ENCODE measurements at places on chromosomes 2 and 18. TPM values are rescaled to one million over a fixed set of nuclear protein-coding genes. Genes with fewer than 3 reads are reported as not detected.

GRCh38 chr18:62386601-62387000 lies 61.5 kb downstream of the TNFRSF11A start:
- no peak for DNase-seq

DNA sequence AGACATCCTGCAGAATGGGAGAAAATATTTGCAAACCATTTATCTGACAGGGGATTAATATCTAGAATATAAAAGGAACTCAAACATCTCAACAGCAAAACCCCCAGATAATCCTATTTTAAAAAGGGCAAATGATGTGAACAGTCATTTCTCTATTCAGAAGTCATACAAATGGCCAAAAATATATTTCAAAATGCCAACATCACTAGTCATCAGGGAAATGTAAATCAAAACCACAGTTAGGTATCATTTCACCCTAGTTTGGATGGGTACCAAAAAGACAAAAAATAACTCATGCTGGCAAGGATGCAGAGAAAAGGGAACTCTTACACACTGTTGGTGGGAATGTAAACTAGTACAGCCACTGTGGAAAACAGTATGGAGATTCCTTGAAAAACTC lies 70.0 kb downstream of the TBR1 start:
- no peak for DNase-seq

DNA sequence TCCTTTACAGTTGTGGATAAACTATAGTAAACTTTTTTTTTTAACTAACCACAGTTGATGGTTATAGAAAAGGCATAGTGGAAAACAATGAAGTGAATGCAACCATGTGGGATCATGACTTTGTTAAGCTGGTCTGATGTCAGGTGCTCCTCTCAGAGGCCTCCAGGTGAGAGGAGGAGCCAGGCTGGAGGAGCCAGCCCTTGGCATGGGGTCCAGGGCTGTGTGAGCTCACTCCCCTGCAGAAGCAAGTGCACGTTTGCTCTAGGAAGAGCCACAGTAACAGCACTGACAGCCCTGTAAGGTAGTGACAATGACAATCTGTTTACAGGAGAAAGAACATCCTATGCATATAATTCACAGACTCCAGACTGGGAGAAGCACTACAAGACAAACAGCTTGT lies 5.7 kb downstream of the PPP1R7 start:
- no peak for DNase-seq

DNA sequence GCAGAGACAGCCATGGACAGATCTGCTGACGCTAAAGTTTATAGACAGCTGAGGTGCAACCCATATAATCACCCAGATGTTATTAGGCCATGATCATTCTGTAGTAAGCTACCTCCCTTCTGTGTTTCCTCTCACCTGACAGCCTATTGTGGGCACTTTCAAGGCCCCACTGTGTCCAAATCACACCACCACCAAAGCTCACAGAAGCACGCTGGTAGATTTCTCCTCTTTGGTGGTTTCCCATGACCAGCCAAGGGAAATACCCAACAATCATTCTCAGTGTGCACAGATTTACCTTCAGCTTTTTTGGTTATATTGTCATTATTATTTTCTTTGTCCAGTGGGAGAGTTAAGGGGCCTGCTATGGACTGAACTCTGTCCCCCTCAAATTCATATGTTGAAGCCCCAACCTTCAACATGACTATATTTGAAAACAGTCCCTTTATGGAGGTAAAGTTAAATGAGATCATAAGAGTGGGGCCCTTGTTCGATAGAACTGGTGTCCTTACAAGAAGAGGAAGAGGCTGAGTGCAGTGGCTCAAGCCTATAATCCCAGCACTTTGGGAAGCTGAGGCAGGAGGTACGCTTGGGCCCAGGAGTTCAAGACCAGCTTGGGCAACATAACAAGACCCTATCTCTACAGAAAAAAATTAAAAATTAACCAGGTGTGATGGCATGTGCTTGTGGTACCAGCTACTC lies 74.0 kb upstream of the MSH6 start:
- no peak for DNase-seq

DNA sequence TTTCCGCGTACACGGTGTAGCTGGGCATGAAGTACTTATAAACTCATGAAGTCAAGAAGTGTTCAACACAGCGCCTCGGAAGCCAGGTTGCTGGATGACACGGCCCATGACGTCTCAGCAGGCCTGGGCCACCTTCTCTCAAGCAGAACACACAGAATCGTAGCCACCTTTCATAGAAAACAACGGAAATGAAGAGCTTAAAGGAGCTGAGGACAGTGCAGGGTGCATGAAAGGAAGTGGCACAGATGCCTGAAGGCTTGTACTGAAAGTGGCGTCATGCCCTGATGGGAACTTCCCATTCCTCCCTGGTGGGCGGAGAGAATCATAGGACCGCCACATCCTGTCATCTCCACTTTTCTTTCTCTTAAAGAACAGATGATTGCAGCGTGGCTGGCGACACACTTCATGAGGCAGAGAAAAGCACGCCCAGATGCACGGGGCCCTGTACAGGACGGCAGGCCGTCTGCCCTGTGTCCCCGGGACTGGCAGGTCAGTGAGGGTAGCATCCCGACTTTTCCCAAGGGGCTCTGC lies 31.1 kb downstream of the HDAC4 start:
- no peak for DNase-seq

DNA sequence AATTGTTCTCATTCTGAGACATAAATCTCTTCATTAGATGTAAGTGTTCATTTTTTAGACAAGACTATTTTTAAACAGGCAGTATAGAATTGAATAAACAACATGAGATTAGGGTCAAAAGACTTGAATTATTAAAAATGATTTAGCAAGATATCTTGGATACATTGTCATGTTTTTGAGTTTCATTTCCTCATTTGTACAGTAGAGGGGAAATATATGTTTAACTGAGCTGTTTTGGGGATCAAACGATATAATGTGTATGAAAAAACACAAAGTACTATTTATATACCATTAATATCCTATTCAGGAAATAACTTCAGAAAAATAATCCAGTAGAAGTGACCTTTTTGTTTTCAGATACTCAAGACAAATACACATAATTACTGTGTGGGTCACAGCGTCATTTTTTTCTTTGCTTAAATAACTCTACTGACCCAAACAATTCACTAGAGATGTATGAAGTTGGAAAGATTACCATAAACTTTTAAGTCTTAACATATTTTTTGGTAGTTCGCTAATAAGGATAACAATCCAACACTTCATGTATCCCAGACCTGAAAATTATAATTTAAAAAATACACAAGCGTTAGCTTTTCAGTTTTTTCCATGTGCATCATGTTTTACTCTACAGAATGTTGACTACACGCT lies 896 bp upstream of the ASXL3 start:
- DNase-seq: no peak

DNA sequence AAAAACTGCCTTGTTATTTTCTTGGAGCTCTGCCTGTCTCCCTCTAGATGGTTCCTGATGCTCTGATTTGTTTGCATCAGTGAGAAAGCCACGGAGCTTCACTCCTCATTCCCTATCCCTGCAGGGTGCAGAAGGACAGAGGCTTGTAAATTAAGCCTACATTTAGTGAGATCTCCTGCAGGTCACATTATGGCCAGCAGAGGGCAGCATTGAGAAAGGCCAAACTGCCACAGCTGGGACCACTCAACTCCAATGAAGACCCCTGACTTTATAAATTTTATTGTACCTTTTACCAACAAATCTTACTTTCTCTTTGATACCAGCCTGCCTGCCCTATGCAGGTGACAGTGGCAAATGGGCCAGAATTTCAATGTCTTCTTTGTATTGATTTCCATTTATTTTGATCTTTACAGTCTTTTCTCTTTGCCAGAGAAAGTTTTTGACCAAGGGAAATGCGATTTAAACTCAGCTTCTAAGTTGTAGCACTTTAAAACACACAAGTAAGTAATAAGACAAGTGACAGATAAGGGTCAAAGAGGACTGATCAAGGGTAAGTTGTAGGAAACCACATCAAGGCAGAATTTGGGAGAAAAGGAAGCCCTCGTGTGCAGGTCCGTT lies 1029.1 kb upstream of the KLHL29 start:
- peak; percentile 48 for DNase-seq

DNA sequence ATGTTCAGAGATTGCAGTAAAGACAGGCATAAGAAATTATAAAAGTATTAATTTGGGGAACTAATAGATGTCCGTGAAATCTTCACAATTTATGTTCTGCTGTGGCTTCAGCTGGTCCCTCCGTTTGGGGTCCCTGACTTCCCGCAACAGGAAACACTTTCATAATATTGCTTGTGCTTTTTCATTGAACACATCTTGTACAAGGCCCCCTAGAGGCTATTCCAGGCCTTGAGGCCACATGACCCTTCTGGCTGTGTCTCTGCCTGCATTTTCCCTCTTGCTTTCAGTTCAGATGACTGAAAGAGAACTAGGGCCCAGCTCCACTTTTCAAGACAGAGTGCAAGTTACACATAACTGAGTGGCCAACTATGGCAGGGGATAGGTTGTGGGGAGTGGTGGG lies 164.1 kb downstream of the TMEM247 start:
- no peak for DNase-seq

- DNase-seq: no peak
These were observed 61.3 kb upstream of the PGAP1 start for GRCh38 chr2:196987649-196988364.

DNA sequence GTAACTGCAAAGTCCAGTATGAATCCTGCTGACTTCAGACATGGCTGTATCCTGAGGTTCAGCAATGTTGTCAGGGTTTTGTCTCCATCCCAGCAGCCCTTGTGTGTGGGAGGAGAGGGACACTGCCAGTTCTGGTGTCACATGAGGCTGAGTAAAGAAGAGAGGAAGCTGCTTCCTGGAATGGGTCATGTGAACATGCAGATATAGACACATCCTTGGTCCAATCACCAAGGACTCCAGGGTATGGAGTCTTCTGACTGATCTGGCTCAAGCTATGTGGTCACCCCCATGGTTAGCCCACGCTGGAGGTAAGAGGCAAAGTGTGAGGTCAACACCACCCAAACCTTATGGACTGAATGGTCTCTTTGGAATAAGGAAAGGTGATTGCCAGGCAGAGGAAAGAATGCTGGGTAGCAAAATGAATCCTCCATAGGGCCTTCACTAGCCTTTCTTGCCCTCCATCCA lies 134.4 kb upstream of the SLC1A4 start:
- no peak for DNase-seq

PLCD4 gene
- 7.4 TPM for polyA plus RNA-seq

TPO gene
- not detected for polyA plus RNA-seq

RPRM gene
- polyA plus RNA-seq: 51.4 TPM

PTPRN gene
- polyA plus RNA-seq: 0.53 TPM

EFHD1 gene
- polyA plus RNA-seq: 16.4 TPM

PRKD3 gene
- 58.1 TPM for polyA plus RNA-seq

TNFAIP6 gene
- polyA plus RNA-seq: 0.90 TPM

Measured in left renal pelvis (tissue), 4 donors.